ENCODE measurements at places on chromosomes 2 and 18. TPM values are rescaled to one million over a fixed set of nuclear protein-coding genes. Genes with fewer than 3 reads are reported as not detected.

GRCh38 chr2:55112229-55113031, 62.2 kb upstream of the RTN4 start:
- no peak for DNase-seq

GRCh38 chr2:85584857-85585780, 888 bp downstream of the VAMP5 start:
- no peak for DNase-seq

DNA sequence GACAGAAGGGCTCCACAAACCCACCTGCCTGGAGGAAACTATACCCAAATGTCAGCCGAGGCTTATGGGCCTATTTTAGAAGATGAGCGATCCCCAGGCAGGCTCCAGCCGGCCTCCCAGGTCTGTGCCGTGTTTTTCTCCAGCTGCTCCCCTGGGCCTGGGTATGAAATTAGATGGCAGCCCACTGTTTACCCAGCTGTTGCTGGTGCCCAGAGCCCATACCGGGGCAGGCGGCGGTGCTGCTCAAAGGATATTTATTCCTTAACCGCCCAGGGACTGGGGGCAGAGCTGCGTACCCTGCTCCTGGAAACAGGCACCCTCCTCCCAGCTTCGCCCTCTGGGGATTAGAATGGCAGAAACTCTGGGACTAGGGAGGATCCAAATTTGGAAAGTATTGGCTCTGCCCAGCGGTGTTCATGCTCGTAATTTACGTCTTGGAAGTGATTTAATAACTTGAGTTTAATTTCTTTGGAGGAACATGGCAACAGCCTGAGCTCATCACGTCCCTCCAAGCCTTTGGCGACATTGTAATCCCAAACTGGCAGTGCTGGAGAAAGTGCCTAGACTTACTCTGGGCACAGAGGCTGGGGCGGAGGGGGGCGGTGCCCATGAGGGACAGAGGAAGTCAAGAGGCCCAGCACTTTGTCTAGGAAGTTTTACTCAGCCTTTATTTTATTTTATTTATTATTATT, 199.2 kb downstream of the KLHL29 start:
- no peak for DNase-seq

GRCh38 chr2:94990956-94991355, 34.6 kb upstream of the MAL start:
- no peak for DNase-seq

DNA sequence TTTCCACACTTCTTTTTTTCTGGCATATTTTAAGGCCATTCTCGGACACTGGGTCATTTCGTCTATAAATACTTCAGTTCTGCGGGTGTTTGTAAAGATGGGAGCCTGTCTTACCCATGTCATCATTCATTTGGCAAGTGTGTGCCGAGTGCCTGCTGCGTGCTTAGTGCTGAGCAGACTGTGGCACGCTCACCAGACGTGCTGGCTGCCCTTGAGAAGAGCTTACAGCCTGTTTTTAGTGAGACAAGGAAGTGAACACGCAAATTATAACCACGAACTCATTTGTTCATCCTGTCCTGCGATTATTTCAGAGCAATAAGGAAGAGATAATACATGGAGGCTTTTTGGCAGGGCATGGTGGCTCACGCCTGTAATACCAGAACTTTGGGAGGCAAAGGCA, 10.4 kb upstream of the STON1 start:
- DNase-seq, result no peak

- no peak for DNase-seq
Observed at GRCh38 chr2:164069540-164069939, 333.7 kb upstream of the FIGN start.

DNA sequence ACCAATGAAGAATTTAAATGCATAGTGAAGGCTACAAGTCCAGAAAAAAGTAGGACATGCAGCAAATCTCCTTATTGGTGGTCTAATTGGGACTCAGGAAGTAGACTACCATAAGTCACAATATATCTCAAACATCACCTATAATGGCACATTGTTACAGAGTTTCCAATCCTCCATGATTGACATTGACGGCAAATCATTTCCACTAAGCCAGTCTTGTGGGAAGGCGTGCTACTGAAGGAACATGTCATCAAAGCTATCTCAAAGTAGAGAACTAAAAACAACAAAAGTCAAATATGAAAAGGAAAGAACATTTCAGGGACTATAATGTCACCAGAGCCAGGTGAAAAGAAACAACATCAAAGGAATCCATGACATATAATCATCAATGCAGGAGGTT, 166.4 kb upstream of the PID1 start:
- DNase-seq, result no peak

SLC19A3 gene
- not detected for total RNA-seq

KCNS3 gene
- total RNA-seq, result 0.16 TPM

ANKRD36B gene
- 46.0 TPM for total RNA-seq
